Mesenchymal stem cell (in vitro differentiated cells and primary cell): ENCODE measurements at places on chromosomes 2 and 18.

- DNase-seq: no peak
Observed at GRCh38 chr2:7621018-7621814, 704.0 kb downstream of the RNF144A start.

DNA sequence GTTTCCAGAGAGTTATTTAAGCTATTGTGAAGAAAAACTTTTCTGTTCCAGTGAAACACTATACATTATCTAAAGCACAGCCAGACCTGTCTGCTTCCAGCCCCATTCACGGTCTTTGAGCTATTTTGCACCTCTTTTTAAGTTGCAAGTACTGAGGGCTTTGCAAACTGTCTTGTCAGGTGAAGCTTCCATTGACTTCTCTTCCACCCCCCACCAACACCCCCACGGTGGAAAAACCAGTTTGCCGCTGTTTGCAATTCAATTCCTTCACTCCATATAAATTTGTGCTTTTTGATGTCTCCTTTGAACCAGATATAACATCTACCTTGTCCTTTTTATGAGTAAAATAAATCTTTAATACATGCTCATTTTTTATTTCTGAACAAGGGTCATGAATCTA, 15.7 kb downstream of the B3GNT7 start:
- DNase-seq: no peak

DNA sequence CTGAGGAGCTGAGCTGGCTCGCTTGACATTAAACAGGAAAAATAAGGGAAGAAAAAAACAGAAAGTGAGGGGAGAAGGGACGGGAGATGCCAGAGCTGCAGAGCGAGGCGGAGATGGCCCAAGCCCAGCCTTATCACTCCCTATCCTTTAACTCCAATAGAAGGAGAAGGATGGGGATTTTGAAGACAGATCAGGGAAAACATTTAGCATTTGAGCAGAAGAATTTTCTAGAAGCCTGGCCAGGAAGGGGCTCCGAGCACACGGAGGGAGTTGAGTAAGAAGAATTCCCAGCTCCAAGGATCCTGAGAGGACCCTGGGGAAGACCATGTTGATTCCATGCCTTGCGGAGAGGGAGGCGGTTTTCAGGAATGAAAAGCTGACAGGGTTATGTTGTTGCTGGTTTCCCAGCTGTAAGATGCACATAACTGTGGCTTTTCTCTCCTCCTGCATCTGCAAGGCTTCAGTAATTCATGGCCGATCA, 35.6 kb downstream of the TWIST2 start:
- peak; percentile 37 for DNase-seq

- peak; percentile 36 for DNase-seq
Observed at GRCh38 chr18:69401226-69401971, 711 bp downstream of the DOK6 start.

DNA sequence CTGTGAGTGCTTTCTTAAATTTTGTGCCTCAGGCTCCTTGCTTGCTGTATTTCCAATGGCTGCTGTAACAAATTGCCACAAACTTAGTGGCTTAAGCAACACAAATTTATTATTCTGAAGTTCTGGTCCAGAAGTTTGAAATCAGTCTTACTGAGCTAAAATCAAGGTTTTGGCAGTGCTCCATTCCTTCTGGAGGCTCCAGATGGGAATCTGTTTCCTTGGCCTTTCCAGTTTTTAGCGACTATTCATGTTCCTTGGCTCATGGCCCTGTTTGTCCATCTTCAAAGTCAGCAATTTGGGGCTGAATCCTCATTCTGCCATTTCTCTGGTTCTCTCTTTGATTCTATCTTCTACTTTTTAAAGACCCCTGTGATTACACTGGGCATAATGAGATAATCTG, 31.8 kb downstream of the STRADB start:
- DNase-seq: no peak

DNA sequence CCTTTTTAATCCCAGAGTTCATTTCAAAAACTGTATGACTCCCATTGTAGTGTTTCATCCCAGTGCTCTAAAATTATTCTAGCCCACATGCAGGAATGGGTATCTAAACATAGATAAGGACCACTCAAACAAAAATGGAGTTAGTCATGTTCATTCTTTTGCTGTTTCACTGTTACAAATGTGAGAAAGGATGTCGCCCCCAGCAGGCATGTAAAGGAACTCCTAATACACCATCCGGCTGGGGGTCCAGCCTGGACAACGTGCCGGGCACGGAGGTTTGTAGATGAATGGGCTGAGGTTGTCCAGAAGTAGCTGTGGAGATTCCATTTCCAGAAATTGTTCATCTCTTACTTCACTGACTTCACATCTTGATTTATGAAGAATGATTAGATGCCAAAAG, 101.9 kb upstream of the RAB12 start:
- DNase-seq: no peak

GRCh38 chr2:45554073-45554741, 56.9 kb downstream of the SRBD1 start:
- DNase-seq: peak; percentile 16

GRCh38 chr2:182241936-182242335, 184.9 kb downstream of the PDE1A start:
- DNase-seq: no peak

DNA sequence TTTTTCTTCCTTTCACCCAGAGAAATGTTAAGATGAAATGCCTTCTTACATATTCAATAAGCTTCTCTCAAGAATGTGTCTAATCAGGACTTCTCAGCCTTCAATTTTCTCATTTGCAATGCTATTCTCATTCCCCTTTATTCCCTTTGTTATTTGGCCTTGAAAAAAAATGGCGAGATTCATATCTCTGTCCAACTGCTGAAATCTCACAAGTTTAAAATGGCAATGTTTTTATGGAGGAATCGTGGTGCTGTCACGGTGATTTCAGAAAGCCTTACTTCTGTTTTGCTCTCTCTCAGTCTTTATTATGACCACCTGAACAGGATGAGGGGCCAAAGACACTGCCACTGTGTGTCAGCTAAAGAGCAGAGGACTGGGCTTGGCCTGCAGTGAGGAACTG, 928.5 kb downstream of the DCC start:
- DNase-seq: no peak

DNA sequence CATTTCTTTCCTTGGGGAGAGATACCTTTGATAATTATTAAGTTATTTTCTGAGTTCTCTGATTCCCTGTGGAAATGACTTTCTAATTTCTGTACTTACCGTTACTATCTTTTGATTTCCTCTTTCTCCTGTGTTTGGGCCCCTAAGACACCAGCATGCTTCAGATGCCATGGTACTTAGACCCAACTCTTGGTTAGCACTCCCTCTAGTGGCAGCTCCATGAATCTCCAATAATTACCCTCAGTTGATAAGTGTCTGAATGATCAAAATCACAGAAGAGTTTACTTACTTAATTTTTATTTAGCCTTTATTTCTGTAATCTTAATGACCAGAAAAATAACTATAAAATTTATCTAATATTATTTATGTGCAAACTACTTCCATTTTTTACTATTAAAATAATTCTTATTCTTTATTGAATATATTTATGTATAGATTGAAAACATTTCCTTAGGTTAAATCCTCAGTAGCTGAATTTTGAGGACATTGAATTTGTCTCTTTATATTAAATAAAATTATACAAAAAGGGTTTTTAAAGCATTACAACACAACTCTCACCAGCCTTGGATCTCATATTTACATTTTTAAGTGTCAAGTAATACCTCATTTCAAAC, 300.4 kb downstream of the KCNS3 start:
- peak; percentile 66 for DNase-seq

- no peak for DNase-seq
Observed at GRCh38 chr2:59528525-59528924, 1024.9 kb downstream of the BCL11A start.

GRCh38 chr2:157325786-157326185, at the start of gene ERMN:
TSS of gene ERMN (minus strand) at chr2:157325824. CDS start at chr2:157325642, 182 bp downstream.
- no peak for DNase-seq

DNA sequence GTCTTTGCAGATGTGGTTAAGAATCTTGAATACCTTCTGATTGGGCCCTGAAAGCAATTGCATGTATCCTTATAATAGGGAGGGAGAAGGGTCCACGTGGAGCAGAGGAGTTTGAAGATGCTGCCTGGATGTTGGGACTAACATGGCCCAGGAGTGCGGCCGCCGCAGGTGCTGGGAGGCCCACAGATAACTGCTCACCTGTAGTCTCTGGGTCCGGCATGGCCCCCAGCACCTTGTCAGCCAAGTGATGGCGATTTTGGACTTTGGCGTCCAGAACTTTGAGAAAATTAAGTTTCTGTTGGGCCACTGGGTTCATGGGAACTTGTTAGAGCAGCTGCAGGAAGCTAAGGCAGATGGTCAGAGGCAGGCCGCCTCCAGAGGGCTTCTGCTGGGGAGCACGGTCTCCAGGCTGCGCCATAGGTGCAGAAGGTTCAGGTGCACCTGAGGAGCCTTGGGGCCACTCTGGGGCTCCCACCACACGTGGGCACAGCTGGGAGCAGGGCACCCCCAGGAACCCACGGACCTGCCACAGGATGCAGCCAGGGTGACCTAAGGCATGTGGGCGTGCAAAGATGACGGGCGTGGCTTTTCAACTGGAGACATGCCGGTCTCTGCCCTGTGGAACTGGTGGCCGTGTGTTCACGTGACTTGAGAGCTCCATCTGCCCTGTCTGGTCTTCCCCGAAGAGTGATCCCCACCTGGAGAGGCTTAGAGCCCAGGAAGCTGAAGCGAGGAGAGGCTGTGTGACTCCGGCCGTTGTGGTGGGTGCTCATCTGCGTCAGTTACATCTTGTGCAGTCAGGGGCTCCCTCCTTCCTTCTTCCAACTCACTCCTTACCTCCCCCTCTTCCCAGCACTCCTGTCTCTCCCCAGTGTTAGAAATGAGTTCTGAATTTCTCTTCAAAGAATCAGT, 277.3 kb downstream of the AGAP1 start:
- no peak for DNase-seq

GRCh38 chr2:237535385-237536082, 30.8 kb upstream of the PRLH start:
- DNase-seq: no peak

DNA sequence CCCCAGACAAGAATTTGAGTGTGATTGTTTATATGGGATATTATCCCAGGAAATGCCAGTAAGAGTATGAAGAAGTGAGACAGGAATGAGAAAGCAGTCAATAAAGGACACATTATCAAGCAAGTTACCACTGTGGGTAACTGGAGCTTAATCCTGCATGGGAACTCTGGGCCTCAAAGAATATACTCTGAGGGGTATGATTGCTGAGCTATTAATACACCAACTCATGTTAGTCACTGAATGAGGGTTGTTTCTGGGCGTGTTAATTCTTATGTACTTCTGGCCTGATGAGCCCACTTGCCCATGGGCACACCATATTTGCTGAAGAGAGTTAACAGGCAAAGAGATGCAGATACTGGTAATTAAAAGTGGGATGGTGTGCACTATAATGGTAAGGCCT, 26.6 kb upstream of the PAIP2B start:
- no peak for DNase-seq

DNA sequence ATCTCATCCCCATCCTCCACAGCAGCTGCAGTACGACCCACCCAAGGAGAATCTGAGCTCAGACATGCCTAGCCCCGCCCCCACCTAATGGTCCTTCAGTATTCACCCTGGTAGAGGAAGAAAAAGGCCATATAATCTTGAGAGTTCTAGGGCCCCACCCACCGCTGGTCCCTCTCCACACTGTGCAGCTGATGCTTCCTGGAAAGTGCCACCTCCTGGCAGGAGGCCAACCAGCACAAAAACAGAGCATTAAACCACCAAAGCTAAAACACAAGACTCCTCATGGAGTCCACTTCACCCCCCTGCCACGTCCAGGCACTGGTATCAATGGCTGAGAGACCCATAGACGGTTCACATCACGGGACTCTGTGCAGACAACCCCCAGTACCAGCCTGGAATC, 40.7 kb downstream of the MC4R start:
- DNase-seq: no peak

GRCh38 chr18:60555625-60556024, 183.1 kb upstream of the MC4R start:
- no peak for DNase-seq
